ENCODE measurements at places on chromosomes 3 and 15. TPM values are rescaled to one million over a fixed set of nuclear protein-coding genes. Genes with fewer than 3 reads are reported as not detected.

Gene PHLDB2
- polyA plus RNA-seq, result 12.3 TPM

Gene SLC9A9
- 4.3 TPM for polyA plus RNA-seq

Gene GPR27
- polyA plus RNA-seq, result 11.3 TPM

Gene PRR20G
- 10.5 TPM for polyA plus RNA-seq
